ENCODE measurements at places on chromosomes 2 and 18.

DNA sequence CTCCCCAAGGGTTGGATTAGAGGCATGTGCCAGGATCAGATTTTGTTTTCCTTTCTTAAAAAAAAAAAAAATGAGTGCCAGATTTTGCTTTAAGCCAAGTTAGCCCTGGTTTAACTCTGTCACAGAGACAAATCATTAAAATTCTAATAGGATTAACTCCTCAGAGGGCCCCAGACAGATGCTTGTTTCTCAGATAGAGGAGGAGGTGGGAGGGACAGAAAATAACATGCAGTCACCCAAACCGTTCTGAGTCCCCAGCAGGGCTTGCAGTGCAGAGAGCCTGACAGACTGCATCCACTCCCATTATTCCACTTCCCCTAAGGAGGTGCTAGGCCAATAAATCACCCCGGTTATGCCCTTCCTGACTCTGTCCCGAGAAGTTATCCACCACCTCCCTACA is 6.3 kb upstream of the PROKR1 start:
- no peak for DNase-seq

- peak; percentile 56 for DNase-seq
Measured at GRCh38 chr2:231900486-231900942, 25.7 kb downstream of the NPPC start.

GRCh38 chr2:33532146-33532545 is 55.7 kb downstream of the RASGRP3 start:
- DNase-seq: peak; percentile 17

DNA sequence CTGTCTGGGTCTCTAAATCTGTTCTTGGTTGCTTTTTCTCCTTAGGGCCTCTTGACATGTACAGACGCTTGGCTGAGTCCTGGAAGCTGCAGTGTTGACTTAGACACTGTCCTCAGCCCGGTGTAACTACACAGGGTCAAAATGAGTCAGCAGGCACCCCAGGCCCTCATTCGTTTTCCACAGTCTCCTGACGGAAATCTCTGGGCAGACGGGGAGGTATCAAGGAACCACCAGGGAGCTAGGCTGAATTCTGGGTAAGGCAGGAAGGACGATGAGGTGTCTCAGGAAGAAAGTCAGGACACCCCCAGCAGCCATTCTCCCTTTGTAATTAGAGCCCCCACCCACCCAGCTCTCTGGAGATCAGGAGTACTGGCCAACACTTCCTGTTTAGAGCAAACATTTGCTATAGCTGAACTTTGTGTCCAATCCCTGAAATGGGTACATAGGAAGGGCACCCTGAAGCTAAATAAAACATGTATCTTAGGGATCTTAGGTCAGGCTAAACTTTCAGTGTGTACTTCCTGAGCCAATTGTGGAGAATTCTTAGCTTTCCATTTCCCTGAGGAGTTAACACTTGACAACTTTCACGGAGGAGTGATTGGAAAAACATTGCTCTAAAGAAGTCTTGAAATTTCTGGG is 23.9 kb upstream of the EPAS1 start:
- DNase-seq: no peak

GRCh38 chr2:207051385-207051965 is 112.2 kb downstream of the CPO start:
- DNase-seq: no peak

DNA sequence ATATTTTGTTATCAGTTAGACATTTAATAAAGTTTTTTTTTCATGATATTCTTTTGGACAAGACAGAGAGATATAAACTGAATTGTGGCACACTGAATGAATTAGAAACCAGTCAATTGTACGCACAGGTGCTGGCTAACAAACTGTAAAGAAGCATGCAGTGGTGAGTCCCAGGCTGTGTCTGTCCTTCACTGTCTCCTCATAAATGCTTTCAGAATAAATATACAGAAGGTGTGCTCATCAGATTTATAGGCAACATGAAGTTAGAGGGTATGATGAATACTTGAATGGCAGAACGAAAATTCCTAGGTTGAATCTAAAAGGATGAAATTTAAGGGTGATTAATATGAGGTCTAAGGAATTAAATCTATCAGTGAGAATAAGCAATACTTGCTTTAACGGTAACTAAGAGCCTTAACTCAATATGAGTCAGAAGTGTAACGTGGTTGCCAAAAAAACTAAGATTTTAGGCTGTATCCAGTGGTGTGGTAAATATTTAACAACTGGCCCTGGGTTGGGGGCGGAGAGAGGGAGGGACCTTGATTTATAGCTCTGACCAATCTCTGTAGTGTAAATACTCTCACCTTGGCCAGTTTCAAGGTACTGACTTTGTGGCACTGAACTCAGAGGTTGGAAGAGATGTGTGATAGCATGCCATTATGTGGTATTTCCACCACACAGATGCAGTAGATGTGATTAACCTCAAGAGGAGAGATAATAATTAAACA is 41.9 kb upstream of the AAK1 start:
- peak; percentile 62 for DNase-seq

GRCh38 chr2:86477349-86477748 is 36.2 kb downstream of the KDM3A start:
- peak; percentile 74 for DNase-seq

DNA sequence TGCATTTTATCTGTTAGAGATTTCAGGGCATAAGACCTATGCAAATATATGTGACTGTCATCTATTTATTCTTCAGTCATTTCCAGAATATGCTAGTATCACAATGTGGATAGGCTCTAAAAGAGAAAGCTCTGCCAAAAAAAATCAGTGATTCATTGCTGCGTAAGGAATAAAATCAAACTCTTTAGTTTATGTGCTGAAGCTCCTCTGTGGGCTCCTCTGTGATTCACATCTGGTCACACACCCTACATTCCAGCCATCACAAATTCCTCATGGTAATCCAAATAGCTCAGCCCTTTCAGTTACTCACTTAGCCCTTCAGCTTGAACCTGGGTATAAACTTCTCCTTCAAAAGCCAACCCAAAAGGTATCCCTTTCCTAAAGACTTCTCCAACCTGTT is 21.4 kb downstream of the DLGAP1 start:
- peak; percentile 30 for DNase-seq

DNA sequence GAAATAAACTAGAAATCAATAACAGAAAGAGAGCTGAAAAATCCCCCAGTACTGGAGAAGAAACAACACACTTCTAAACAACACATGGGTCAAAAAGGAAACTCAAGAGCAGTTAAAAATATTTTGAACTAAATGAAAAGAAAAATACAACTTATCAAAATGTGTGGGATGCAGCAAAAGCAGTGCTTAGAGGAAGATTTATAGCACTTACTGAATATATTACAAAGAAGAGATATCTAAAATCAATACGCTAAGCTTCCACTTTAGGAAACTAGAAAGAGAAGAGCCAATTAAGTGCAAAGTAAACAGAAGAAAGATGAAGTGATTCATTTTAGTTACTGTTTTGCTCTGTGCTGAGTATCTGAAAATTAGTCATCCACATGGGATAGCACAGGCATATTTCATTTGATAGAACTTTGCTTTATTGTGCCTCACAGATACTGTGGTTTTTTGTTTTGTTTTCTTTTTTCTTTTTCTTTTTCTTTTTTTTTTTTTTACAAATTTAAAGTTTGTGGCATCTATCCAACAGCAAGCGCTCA is 17.0 kb downstream of the TGFA start:
- DNase-seq: no peak

DNA sequence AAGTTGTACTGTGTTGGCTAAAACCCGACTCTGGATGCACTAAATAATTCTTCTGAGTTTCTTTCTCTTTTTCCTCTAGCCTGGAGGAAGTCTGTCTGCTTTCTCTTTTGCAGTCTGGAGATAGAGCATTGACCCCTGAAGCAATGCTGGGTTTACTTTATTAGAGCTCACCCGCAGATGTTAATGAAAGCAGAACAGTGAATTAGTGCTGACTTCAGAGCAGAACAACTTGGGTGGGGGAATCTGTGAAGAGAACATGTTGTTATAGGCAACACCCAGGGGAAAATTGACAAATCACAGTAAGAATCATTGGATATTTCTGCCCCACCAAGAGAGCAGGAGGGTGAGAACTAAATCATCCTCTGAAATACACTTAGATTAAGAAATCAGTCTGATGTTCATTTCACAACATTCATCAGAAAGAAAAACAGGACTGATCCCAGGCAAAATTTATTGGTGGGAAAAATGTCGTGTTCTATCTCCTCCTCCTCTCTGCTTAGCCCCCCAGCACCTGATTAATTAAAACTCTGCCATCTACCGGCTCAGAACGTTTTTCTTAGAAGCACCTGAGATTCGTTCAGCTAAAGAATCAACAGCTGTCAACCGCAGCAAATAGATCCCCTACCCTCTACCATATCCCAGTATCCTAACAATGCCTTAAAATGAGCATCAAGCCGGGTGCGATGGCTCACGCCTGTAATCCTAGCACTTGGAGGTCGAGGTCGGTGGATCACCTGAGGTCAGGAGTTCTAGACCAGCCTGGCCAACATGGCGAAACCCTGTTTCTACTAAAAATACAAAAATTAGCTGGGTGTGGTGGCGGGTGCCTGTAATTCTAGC is 165.1 kb downstream of the FMNL2 start:
- DNase-seq: peak; percentile 65

DNA sequence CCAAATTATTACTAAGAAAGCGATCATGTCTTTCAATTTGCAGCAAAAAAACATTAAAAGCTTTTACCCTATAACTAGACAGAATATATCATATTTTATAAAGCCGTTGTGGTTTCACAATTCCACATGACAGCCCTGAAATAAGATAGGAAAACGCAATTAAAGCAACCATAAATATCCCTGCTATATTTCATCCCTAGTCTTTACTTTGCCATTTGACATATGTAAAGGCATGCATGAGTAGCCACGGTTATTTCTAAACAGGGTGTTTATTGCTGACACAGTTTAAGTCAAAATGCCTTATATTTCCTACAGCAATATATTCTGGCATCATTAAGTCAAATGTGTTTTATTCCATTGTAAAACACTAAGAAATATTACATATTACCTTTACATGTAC is 239.9 kb downstream of the DSEL start:
- DNase-seq: no peak

DNA sequence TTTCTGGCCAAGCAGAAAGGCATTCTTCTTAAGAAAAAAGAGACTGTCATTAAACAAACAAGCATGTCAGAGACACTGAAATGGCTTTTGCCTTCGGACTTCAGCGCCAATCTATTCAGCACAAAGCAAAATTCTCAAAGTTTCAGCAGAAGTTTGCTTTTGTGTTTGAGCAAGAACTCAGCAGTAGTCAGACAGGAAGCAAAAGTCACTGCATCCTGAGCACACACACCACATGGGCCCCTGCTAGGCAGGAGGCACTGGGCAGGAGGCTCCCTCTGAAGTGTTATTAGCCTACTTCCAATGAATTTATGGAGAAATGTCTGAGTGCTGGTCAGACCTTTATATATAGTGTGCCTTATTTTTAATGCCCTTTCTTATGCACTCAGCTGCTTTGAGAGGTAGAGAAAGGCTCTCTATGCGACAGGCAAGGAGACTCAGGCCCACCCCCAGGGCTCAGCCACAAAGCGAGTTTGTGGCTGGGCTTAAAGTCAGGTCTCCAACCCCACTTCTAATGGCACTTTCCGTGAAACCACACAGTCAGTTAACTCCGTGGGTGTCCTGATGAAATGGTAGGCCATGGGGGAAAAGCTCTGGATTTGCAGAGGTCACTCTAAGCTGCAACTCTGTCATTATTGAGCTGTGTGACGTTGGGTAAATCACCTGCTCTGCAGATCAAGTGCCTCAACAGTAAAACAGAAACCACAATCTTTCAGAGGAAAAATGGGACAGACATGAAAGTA is 161.0 kb upstream of the TMEM200C start:
- DNase-seq: peak; percentile 61

DNA sequence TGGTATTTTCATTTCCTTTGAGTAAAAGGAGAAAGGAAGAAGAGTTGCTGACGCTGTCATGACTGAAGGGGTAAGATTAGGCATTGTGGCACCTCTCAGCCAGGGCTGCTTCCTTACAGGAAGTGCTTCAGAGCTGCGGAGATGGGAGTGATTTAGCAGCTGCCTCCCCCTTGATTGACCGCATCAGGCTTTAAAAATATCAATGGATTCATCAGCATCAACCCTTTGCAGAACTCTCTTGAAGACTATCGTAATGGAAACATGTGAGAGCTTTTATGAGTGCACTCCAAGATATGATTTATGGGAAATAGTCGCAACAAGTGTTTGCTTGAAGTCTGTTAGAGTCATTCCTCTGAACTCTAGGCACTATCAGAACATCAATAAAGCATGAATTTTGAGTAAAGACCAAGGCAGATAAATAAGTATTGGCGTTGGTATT is 141.1 kb downstream of the CSRNP3 start:
- no peak for DNase-seq

GRCh38 chr2:46308629-46309028 is 11.4 kb downstream of the EPAS1 start:
- DNase-seq: no peak

- no peak for DNase-seq
Measured at GRCh38 chr2:105290981-105291660, 38.4 kb downstream of the TGFBRAP1 start.

GRCh38 chr2:219908538-219908937 is 281.1 kb downstream of the SLC4A3 start:
- DNase-seq: no peak

- DNase-seq: no peak
Measured at GRCh38 chr2:441258-442022, 153.5 kb upstream of the ALKAL2 start.

- DNase-seq: no peak
Measured at GRCh38 chr2:61158356-61158955, 3.5 kb upstream of the C2orf74 start.

DNA sequence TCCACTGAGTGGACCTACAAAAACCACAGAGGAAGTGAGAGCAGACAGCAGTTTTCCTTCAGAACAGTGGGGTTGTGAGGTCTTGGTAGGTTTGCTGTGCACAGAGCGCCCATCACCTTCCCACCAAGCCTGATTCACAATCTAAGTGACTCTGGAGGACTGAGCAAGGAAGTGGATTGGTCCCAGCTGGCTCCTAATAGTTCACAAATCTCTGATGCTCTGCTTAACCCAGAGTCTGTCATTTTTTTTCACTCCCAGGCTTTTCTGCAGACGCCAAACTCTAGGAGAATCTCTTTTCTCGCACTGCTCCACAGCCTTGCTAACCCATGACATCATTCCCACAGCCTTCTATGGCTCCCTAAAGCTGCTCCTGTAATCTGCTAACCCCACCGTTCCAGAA is 280.4 kb downstream of the C1D start:
- DNase-seq: peak; percentile 35

GRCh38 chr2:225041851-225042799 is at the start of gene DOCK10:
DOCK10 (minus strand) TSS chr2:225042468; CDS start chr2:225042374, 94 bp downstream.
- DNase-seq: peak; percentile 68

GRCh38 chr2:168694866-168695265 is 107.6 kb upstream of the NOSTRIN start:
- DNase-seq: no peak

DNA sequence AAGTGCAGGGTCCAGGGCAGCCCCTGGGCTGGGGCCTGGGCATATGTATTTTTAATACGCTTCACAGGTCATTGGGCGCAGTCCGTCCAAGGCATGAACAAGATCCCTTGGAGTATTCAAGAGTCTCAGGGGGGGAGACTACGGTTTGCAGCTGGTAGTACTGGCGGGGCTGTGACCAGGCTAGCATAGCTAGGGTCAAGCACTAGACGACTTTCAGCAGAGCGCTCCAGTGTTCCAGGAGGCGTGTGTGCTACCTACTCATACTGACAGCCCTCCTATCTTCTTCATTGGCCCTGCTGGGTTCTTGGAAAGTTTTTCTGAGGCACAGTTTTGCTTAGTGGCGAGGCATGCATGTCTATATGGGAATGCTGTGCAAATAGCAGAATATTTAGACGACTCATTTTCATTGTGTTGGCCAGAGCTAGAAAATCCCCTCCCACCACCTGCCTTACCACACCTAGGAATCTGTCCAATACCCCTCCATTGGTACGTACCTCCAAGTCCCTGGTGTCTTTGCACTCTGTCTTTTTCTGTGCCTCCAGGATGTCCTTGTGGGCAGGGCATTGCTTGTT is 68.2 kb downstream of the GLI2 start:
- DNase-seq: no peak

All from fibroblast of the aortic adventitia (primary cell).